Hematopoietic multipotent progenitor cell treated with erythropoietin and hydrocortisone succinate and interleukin-3 and kit ligand, for 8 days (in vitro differentiated cells): ENCODE measurements at places on chromosomes 6 and 20.

DNA sequence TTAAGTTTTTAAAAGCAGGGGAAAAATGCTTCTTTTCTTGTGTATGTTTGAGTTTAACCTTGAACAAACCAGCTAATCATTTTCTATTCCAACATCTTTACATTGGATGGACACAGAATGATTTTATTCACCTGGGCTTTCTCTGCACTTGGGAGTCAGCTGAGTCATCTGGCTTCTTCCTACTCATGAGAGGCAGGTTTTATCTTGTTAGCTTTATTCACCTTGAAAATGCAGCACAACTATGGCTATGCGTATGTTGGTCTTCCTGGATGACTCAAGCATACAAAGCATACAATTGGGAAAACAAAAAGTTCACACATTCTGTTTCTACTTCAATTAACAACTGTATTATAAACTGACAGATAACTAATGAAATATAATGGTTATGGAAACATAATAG lies 737.7 kb downstream of the FRK start:
- DNase-seq, result no peak

DNA sequence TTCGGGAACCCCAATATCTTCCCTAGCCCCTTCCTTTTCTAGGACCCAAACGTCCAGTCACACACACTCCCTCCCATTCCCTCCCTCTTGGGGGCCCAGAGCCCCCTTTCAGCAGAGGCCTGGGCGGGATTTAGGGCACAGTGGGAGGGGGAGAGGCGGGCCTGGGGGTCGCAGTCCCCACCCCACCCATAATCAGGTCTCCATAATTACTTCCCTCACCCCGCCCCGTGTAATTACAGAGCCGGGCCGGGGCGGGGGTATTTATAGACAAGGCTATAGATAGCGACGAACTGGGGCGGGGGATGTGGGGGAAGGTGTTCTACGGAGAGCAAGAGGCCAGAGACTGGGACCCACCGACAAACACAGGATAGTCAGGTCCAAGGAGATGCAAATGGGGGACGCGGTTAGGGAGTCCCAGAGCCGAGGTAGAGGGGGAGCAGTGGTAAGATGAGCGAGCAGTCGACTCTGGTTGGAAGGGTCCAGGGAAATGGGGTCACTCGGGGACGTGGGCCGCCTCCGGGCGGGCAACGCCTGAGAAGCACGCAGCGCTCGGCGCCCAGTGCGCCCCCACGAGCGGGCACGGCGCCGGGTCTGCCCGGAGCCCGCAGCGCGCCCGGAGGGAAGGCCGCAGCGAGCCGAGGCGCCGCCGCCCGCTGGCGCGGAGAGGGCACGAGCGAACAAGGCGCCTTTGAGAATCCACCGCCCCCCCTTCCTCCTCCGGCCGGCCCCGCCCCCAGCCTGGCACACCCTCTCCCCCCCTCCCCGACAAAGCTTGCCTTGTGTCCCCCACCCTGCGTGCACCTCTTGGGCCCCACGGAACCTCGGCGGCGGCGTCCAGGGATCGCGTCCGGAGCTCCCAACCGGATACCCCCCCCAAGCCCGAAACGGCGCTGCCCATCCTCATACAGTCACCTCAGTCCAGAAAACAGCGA lies 670 bp upstream of the COL11A2 start:
- no peak for DNase-seq

DNA sequence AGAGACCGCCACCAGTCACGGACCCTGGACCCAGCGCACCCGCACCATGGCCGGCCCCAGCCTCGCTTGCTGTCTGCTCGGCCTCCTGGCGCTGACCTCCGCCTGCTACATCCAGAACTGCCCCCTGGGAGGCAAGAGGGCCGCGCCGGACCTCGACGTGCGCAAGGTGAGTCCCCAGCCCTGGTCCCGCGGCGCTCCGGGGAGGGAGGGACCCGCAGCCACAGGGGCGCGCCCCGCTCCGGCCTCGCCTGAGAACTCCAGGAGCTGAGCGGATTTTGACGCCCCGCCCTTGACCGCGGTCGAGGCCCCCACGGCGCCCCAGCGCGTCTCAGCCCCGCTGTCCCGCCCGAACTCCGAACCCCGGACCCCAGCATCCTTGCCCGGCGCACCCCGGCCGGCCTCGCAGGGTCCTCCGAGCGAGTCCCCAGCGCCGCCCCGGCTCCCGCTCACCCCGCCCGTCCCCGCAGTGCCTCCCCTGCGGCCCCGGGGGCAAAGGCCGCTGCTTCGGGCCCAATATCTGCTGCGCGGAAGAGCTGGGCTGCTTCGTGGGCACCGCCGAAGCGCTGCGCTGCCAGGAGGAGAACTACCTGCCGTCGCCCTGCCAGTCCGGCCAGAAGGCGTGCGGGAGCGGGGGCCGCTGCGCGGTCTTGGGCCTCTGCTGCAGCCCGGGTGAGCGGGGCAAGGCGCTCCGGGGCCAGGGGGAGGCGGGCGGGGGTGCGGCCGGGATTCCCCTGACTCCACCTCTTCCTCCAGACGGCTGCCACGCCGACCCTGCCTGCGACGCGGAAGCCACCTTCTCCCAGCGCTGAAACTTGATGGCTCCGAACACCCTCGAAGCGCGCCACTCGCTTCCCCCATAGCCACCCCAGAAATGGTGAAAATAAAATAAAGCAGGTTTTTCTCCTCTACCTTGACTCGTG lies at the start of gene OXT:
OXT (plus strand) TSS at position 11 of the 920 bp plus-strand sequence; CDS start at position 47, 36 bp downstream.
- no peak for DNase-seq

DNA sequence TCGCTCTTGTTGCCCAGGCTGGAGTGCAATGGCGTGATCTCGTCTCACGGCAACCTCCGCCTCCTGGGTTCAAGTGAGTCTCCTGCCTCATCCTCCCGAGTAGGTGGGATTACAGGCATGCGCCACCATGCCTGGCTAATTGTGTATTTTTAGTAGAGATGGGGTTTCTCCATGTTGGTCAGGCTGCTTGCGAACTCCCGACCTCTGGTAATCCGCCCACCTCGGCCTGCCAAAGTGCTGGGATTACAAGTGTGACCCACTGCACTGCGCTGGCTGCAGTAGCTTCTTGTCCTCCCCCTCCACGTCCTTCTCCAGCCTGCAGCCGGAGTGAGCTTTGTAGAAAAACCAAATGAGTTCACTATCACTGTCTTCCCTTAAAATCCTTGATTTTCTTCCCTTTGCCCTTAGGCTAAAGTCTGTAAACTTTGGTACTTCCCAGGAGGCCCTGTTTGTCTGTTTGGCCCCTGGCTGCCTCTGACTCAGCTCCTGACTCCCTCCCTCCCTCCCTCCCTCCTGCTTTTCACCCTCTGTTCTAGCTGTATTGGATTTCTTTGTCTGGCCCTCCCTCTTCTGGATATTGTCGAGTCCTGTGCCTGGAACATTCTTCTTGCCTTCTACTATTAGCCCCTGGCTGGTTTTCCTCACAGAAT lies 12.9 kb downstream of the PARD6B start:
- DNase-seq, result no peak

GRCh38 chr6:110875548-110876169 lies 1.1 kb downstream of the AMD1 start:
- DNase-seq, result peak; percentile 69

DNA sequence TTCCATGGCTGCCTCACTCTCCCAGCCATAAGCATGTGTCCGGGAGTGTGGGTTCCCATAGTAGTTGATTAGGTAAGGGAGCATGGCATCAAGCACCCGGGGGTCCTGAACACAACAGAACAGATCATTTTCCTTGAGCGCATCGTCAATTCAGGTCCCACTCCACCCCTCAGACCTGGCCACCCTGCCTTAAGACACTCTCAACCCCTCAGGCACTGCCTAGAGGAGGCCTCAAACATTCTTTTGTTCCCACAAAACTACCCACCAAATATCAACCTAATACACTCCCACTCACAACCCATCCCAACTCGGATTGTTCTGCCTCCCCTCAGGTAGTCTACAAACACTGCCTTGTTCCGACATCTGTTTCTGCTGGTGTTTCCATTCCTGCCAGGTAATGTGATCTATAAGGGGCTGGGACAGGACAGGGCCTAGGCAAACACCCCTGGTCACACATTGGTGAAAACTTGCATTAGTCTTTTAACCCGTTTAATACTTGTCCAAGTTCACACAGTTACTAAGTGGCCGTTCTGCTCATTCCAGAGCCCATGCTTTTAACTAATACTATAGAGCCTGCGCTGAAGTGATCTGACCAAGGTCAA lies 1.4 kb downstream of the NFS1 start:
- no peak for DNase-seq

DNA sequence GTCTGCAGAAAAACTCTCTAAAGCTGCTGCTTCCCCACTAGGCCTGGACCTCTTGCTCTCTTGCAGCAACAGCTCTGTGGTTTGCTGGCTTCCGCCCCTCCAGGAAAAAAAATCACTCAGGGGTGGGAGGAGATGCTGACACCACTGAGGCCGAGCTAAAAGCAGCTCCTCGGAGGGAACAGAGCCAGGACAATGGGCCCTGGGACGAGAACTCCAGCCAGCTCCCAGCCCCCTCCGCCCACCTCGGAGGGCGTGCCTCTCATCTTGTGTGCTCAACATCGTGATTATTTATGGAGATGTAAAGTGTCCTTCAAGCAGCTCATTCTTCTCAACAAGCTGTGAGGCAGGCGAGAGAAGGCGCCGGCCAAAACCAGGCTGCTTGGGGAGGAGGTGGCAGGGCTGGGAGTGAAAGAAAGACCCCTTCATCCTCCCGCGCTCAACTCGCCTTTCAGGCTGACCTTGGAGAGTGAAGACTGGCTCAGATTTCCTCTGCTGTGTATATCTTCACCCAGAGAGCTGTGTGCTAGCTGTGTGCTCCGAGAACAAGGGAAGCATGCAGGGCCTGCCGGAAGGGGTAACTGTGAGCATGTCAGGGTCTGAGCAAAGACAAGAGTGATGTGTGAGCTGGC lies 53.5 kb upstream of the LRFN2 start:
- no peak for DNase-seq

DNA sequence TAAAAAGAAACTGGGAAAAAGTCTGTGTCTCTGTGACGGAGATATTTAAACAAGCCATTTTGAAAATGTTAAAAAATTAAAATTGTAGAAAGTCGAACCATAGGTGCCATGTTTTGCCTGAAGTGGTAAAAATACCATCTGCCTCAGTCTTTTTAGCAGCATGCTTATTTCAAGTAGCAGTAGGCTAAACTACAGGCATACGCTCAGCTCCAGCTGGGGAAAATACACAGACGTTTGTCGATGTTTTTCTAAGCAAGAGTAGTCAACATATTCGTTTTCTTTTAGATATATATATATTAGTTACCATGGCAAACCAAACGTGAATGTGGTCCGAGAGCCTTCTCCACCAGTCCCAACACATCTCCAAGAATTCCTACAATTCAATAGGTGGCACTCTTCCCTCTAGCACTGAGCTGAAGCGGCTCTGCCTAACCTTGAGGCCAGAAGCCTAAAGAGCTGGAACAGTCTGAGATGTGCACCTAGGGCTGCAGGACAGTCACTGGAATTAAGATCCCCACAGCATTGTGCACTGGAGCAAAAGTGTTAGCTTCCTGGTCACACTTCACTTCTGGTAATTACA lies 70.2 kb upstream of the BEND3 start:
- DNase-seq, result no peak

- DNase-seq, result peak; percentile 58
Observed at GRCh38 chr20:48769069-48769983, 58.5 kb downstream of the PREX1 start.

- no peak for DNase-seq
Observed at GRCh38 chr20:61932711-61933480, 132.8 kb downstream of the TAF4 start.

DNA sequence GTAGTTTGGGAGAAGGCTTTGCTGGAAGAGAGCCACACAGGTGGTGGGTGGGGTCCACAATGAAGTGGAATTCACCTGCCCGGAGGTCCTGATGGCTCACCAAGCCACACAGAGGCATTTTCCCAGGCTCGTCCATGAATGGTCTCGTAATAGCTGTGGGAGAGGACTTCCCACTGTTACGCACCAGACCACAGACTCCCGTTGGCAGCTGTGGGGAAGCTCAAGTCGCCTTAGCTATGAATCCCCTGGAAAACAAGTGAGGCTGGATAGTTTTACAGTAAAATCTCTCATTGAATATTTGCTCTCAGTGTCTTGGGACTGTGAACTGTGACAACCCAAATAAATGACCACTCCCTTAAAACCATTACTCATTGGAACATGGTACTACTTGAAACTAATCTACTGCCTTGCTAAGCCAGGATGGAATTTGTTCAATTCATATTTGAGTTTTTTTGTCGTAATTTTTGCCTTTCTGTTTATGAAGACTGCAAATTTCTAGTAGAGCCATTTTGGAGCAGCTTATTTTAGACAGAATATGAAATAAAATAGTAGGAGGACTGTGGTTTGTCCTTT lies 79.4 kb downstream of the JAG1 start:
- DNase-seq, result no peak

GRCh38 chr6:33779290-33779689 lies 9.6 kb downstream of the LEMD2 start:
- DNase-seq, result no peak

DNA sequence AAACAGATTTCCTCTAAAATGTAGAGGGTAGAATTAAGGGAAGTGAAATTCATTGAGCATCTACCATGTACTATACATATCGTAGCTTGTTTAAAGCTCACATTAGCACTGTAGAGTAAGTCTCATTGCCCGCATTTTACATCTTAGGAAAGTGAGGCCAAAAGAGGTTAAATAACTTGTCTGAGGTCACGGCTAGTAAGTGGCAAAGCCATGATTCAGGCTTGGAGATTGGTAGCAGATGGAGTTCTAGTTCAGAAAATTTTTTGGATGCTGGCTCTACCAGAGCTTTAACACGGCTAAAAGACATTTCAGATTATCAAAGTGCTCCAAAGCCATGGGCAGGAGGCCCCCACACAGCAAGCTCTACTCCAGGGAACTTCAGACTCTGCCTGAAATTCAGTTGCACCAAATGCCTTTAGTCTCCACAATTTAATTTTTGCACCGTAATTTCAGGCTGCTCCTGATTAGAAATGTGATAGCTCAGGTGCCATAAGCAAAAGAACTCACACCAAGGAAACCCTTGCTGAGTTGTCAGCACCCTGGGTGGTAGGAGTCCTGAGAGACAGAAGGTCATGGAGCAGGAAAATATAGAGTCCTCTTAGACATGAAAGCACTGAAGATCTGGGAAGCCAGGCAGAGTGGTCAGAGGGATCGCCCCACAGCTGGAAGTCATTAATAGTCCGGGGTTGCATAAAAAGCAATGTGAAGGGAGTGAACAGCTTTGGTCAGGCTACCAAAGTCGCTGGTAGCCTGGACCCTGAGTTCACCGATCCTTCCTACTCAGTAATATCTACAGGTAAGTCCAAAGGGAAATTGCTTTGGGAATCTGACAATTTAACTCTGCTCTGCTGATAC lies 55.2 kb upstream of the ASIP start:
- no peak for DNase-seq

- DNase-seq, result no peak
Observed at GRCh38 chr6:30067460-30068139, 602 bp downstream of the PPP1R11 start.

GRCh38 chr6:17847203-17847760 lies 140.2 kb downstream of the KIF13A start:
- DNase-seq, result no peak

GRCh38 chr6:88982720-88983119 lies 19.3 kb upstream of the RNGTT start:
- DNase-seq, result peak; percentile 75

GRCh38 chr6:137167702-137168377 lies 5.6 kb downstream of the IL22RA2 start:
- no peak for DNase-seq

GRCh38 chr20:9156529-9157280 lies 87.8 kb downstream of the PLCB4 start:
- DNase-seq, result no peak
